ENCODE measurements at places on chromosomes 2 and 18.

- H3K27me3 ChIP-seq: no peaks in the 10 kb centered on the region
- no peak overlapping the region for H3K27ac ChIP-seq
- no peak overlapping the region for H3K4me3 ChIP-seq
Measured at GRCh38 chr2:166972002-166972401, 83.7 kb downstream of the XIRP2 start.

DNA sequence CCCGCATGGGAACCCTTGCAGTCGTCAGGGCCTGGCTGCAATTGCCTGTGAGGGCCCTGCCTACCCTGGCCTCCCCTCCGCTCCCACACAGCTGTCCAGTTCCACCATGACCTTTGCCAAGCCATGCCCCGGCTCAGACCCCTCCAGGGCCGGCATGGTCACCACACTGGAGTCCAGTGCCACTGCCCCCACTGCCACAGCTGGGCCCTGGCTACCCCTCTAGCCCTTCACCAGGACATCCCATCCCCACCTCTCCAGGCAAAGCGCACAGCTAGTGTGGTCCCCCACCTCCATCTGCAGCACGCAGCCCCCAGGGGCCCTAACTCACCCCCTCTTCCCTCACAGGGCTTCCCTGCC is 70.3 kb upstream of the SMAD7 start:
- no peaks in the 10 kb centered on the region for H3K36me3 ChIP-seq
- no peak overlapping the region for H3K27ac ChIP-seq
- H3K27me3 ChIP-seq: no peaks in the 10 kb centered on the region

DNA sequence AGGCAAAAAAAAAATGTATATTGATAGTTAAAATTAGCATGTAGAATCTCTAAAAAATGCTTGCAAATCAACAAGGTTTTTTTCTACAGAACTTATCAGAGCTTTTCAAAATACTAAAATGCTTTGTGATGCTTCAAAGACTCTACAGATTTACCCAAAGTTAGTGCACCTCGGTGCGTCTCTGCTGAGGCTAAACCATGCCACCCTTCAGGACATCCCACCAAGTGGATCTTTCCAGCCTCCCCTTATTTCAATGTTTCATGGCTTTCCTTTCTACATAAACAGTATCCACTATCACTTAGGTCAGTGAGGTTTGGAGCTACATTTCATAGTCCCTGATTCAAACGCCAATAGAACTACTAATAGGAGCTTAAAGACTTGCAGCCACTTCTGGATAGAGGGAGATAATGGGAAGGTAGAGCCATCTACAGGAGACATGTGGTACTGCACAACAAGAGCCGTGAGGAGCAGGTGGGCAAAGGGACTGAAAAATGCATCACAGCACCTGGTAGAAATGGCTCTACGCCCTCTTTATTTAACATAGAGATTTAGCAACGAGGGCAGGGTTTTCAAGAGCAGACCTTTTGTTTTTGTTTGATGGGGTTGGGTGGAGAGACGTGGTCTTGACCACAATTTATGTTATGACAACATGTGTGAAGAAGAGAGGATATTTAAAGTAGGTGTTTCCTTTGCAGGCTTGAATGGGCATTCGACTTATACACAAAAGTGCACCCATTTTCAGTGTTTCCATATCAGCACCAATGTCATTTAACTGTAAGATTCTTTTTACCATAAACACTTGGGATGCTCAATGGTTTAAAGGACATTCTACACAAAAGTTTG is 56.1 kb upstream of the SLC35G4 start:
- no peak overlapping the region for H3K4me3 ChIP-seq
- H3K36me3 ChIP-seq: no peaks in the 10 kb centered on the region
- H3K27me3 ChIP-seq: no peaks in the 10 kb centered on the region
- no peak for DNase-seq
- H3K4me1 ChIP-seq: no peaks in the 10 kb centered on the region

DNA sequence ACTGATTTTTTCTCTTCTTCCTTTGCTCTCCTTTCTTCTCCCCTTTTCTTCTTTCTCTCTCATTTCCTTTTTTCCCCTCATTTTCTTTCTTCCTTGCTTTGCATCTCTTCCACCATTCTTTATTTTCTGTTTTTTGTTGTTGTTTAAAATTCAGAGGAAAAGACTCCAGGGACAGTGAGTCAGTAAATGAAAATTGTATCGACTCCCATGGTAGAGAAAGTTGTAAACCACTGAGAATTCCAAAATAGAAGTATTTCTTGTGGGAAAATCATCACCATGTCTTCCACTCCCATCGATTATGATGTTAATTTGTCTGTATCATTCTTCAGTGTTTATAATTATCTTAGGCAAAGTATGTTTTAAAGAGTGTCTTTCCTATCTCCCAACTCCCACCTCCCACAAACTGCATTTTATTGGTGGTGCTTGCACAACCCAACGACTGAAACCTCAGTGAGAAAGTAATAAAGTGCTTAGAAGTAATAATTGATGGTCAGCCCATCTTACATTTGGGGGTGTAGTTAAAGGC is 134.3 kb downstream of the IRS1 start:
- no peak for DNase-seq
- H3K27ac ChIP-seq: no peak overlapping the region
- H3K36me3 ChIP-seq: no peaks in the 10 kb centered on the region
- no peak overlapping the region for H3K4me3 ChIP-seq
- H3K4me1 ChIP-seq: peaks cover 4% of the 10 kb centered on the region

- H3K27ac ChIP-seq: no peak overlapping the region
- no peak for DNase-seq
- no peaks in the 10 kb centered on the region for H3K4me1 ChIP-seq
- no peak overlapping the region for H3K4me3 ChIP-seq
- no peaks in the 10 kb centered on the region for H3K27me3 ChIP-seq
Measured at GRCh38 chr2:24203029-24203786, 28.4 kb downstream of the FAM228A start.

GRCh38 chr2:108367561-108368175 is 10.1 kb upstream of the SULT1C4 start:
- H3K4me3 ChIP-seq: no peak overlapping the region
- H3K4me1 ChIP-seq: no peaks in the 10 kb centered on the region
- no peak for DNase-seq
- H3K36me3 ChIP-seq: no peaks in the 10 kb centered on the region

DNA sequence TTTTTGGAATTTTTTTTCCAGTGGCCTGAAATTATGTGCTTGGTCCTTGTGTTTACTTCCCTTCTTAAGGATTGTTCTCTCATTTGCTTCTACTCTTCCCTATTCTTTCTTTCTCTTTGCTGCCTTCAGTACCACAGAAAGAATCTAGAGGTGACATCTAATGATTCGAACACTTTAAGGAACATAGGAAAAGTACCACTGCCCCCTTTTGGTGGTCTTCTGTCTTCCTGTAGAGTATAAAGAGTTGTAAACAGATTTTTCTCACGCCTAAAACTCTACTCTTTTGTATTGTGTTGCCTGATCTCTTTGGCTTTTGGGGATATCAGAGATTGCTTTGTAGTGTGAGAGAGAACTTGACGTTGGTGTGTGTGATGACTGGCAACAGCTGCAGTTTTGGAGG is 7.0 kb upstream of the SCTR start:
- no peak overlapping the region for H3K4me3 ChIP-seq
- H3K36me3 ChIP-seq: no peaks in the 10 kb centered on the region
- no peaks in the 10 kb centered on the region for H3K27me3 ChIP-seq
- H3K27ac ChIP-seq: no peak overlapping the region
- DNase-seq: no peak

DNA sequence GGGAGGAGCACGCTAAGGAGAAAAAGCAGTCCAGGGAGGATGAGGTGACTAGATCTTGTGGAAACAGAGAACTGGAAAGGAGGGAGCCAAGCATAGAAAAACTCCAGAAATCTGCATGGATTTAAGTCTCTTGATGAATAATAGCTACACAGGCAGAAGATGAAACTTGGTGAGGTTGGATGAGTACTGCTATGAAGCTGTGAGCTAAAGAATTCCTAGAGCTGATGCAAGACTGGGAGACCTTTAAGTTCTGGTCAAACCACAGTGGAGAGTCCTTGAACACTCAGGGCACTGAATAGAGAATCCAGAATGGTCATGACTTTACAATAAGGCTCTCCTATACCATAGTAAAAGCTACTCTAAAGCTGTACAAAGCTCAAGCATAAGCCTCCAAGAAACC is 18.4 kb upstream of the PIEZO2 start:
- H3K27me3 ChIP-seq: no peaks in the 10 kb centered on the region
- no peaks in the 10 kb centered on the region for H3K4me1 ChIP-seq
- no peak overlapping the region for H3K27ac ChIP-seq
- no peak overlapping the region for H3K4me3 ChIP-seq
- H3K36me3 ChIP-seq: no peaks in the 10 kb centered on the region

- H3K4me3 ChIP-seq: no peak overlapping the region
- H3K4me1 ChIP-seq: no peaks in the 10 kb centered on the region
- no peaks in the 10 kb centered on the region for H3K27me3 ChIP-seq
- DNase-seq: no peak
- no peaks in the 10 kb centered on the region for H3K36me3 ChIP-seq
Measured at GRCh38 chr2:232195487-232195886, 183.1 kb upstream of the ALPP start.

- H3K27ac ChIP-seq: no peak overlapping the region
- no peak for DNase-seq
Measured at GRCh38 chr2:118121986-118122524, 33.8 kb downstream of the INSIG2 start.

- no peaks in the 10 kb centered on the region for H3K4me1 ChIP-seq
- no peak overlapping the region for H3K27ac ChIP-seq
- H3K36me3 ChIP-seq: peaks cover 8% of the 10 kb centered on the region
- no peak for DNase-seq
- no peak overlapping the region for H3K4me3 ChIP-seq
Measured at GRCh38 chr2:37090019-37090477, 5.7 kb downstream of the GPATCH11 start.
